ENCODE measurements at places on chromosomes 16 and 17.

DNA sequence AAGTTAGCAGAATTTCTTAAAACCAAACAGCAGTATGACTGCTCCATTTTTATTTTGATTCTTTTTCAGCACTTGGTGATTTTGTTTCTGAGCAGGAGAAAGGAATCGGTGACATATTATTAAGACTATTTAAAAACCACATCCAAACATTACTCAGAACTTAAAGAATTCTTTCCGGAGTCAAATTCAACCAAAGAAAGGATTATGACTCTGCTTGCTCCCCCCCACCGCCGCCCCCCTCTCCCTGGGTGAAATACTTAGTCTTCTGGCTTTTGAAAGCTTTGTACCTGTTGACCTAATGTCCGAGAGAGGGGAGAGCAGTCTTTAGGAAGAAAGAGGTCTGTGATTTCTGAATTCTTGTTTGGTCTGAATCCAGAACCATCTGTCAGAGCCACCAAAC, 17.9 kb upstream of the COL1A1 start:
- DNase-seq: no peak

DNA sequence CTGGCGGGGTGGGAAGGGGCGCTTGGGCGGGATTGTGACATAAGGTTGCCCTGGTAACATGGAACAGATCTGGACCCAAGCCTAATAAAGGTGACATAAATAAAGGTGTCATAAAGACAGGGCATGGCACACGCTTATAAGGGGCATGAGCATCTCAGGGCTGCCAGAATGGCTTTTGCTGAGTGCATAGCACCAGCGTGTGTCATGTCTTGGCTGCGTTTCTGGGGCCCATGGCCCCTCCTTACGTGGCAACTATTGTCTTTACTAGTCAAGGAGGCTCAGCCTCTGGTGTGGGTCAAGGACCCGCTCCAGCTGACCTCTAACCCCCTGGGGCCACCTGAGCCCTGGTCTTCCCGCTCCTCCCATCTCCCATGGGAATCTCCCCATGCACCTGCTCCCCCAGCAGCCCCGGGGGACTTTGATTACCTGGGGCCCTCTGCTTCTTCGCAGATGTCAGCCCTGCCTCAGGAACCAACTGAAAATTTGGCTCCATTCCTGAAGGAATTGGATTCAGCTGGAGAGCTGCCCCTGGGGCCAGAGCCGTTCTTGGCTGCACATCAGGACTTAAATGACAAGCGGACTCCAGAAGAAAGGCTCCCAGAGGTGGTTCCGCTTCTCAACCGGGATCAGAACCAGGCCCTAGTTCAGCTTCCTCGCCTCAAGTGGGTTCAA, 13.9 kb downstream of the LRRC37B start:
- no peak for DNase-seq

- no peak for DNase-seq
Measured at GRCh38 chr16:85834741-85835140, 35.2 kb downstream of the COX4I1 start.

DNA sequence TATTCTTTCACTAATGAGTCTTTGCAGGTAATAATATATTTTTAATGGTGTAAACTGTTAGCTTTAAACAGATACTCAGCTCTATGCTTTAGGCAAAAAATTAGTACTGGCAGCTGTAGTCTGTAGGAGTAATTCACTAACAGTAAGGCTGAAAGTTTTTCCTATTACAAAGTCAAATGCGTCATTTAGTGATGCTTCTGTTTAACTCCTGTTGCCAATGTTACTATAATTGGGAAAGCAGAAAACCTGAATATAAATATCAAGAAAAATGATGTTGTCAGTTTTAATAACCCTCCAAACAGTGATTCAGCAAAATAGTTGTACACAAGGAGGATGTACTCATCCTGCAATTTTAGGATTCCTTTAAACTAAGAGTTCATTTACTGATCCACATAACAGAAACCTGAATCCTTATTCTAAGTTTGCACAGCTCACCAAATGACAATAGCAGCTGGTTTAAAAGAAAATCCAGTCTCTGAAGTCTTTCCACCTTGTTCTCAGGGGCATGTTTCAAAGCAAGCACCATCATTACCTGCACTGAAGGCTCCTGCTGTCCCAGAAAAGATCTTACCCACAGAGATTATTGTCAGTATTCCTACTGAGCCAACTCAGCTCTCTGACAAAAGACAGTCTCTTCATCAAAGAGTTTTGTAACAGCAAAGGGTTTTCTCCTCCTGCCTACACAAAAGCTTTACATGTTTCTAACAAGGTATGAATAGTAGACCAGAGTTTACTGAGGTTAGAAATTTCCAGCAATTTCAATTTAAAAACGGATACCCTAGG, 4.2 kb downstream of the CDR2 start:
- DNase-seq: no peak

GRCh38 chr16:89361751-89362539, 128.4 kb downstream of the ANKRD11 start:
- DNase-seq: no peak

GRCh38 chr17:72531729-72532128, 410.9 kb downstream of the SOX9 start:
- DNase-seq: no peak

DNA sequence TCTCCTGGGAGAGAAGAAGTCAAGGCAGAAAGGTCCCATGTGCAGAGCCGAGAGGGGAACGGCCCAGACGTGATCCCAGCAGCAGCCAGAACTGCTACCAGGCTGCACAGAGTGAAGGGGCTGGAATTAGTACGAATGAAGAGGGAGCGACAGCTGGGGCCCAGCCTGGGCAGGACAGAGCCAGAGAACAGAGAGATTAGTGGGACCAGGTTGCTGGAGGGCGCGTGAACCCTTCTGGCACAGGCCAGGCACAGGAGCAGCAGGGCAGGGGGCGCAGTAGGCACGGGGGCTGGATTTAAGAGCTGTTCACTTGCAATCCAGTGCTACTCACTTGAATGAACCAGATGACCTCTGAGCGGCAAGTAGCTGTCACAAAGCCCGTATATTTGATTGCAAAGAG, 66.9 kb downstream of the PLXDC1 start:
- no peak for DNase-seq

- no peak for DNase-seq
Measured at GRCh38 chr16:70635336-70636016, 10.9 kb upstream of the IL34 start.

GRCh38 chr16:80852261-80852872, 48.0 kb upstream of the CDYL2 start:
- no peak for DNase-seq

DNA sequence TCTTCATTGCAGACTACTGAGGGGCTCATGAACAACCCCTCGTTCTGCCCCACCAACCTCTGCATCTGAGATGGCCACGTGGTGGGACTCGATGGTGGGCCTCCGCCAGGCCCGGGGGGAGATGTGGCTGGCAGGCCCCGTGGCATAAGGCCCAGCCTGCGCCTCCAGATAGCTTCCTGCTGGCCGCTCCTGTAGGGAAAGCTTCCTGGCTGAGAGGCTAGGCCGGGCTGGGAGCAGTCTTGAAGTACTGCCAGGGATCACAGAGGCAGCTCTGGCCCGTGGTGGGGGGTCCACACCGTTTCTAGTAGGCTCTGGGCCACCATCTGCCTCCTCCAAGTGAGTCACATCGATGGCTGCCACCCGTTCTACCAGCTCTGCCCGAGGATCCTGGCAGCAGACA, 7.6 kb downstream of the CAMKK1 start:
- no peak for DNase-seq

- DNase-seq: no peak
Measured at GRCh38 chr17:39236981-39237441, 11.3 kb upstream of the STAC2 start.

- no peak for DNase-seq
Measured at GRCh38 chr16:84995663-84996062, 15.7 kb downstream of the ZDHHC7 start.

DNA sequence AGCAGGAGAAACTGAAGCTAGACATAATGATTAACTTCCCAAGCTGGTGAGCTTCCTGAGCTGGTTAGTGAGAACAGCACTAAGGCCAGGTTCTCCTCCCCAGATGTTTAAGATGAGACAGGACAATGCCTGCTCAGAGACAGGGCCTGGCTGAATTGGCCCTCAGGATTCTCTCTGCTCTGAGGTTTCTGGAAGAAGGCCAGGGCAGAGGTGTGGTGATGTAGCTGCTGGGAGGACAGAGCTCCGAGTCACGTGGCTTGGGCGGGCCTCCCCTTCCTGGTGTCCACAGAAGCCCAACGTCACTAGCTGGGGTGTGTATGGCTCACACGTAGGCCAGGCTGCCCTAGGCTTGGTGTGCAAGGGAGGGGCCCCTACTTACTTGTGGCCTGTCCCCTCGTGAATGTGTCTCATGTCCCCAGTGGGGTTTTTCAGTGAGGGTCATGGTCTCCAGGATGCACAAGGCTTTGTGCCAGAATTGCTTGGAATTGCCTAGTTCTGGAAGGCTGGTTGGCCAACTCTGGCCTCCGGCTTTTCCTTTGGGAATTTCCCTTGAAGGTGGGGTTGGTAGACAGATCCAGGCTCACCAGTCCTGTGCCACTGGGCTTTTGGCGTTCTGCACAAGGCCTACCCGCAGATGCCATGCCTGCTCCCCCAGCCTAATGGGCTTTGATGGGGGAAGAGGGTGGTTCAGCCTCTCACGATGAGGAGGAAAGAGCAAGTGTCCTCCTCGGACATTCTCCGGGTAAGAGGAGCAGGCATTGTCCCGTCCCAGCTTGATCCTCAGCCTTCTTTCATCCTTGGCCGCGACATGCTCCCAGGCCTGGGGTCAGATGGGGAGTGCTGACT, 3.4 kb downstream of the NOD2 start:
- DNase-seq: peak; percentile 35

GRCh38 chr16:58366247-58367031, 25.8 kb upstream of the GINS3 start:
- peak; percentile 25 for DNase-seq

DNA sequence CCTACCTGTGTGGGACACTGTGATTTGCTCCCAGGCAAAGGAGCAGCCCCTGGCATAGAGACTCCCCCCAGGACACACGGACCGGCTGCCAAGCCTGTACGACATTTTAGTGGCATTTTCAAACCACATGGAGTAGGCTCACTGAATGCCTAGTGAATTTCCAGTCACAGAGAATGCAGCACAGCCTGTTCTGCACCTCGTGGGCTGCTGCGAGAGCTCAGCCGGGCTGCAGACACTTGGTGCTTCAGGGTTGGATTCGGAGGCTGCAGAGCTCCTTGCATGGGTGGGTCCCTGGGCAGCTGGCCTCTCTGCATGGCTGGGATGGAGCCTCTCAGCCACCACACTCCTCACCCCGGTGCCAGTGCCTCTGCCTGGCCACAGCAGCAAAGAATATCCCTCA, 51.2 kb upstream of the HNF1B start:
- no peak for DNase-seq

- DNase-seq: no peak
Measured at GRCh38 chr16:87451563-87452210, 41.1 kb downstream of the ZCCHC14 start.

DNA sequence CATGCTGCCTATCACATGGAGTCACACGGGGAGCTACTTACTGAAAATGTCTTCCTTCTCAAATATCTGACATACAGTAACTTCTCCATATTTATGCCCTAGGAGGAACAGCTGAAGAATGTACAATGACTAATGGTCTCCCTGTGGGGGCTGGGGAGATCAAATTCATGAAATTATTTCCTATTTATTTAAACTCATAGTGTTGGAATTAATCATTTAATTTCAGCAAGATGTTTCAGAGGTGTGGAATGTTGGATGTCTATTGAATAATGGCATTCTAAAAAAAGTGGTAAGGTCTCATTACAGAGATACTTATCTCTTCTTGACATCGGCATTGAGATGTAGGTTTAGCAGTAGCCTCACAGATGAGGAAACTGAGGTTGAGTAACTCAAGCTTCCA, 214.3 kb upstream of the CDH11 start:
- no peak for DNase-seq

- DNase-seq: no peak
Measured at GRCh38 chr17:8147805-8148404, 4.3 kb downstream of the PER1 start.

DNA sequence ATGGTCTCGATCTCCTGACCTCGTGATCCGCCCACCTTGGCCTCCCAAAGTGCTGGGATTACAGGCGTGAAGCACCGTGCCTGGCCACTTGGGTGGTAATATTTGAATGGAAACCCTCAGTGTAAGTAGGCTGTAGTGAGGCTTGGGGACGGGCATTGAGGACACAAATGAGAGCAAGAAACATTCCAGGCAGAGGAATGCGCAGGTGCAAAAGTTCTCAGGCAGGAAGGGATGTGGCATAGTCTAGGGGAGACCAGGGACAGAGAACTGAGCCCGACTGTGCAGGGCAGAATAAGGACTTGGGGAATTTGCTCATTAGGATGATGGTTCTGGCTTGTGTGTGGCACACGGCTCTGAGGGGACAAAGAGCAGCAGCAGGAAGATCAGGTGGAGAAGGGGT, 54.8 kb downstream of the GRB2 start:
- no peak for DNase-seq

- DNase-seq: no peak
Measured at GRCh38 chr17:36650096-36650775, 48.9 kb downstream of the MRM1 start.

DNA sequence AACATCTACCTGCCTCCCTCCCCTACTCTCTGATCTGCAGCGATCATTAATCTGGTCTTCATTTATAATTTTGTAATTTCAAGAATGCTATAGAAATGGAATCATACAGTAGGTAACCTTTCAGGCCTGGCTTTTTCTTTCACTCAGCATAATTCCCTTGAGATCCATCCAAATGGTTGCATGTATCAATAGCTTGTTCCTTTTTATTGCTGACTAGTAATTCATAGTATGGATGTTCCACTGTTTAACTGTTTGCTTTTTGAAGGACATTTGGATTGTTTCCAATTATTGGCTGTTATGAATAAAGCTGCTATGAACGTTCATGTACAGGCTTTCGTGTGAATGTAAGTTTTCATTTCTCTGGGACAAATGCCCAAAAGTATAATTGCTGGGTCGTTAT, 125.2 kb downstream of the USP31 start:
- DNase-seq: no peak

DNA sequence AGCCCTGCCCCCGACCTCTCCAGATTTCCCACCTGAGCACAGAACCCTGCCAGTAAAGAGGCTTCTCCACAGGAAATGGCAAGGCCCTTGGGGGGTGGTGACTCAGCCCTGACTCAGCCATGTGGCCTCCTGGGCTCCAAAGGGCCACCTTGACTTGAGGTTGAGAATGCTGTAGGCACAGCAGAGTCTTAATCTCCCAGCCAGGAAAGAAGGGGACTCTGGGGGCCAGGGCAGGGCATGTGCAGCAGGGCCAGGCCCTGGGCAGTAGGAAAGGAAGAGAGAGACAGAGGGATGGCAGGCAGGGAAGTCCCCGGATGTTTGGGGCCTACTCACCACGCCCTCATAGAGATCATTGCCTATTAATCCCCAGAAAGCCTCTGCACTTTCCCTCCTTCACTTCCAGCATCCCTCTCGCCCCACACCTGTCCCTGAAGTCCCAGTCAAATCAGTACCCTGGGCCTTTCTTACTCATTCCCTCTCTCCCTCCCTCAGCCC, 4.8 kb upstream of the ITGA3 start:
- DNase-seq: peak; percentile 82
